ENCODE measurements at places on chromosomes 2 and 18.
A peak's percentile ranks its signal among the peaks of the same experiment; 100 is the strongest.

GRCh38 chr18:34039201-34039600, 185.5 kb downstream of the NOL4 start:
- no peak for DNase-seq

- no peak for DNase-seq
Measured at GRCh38 chr2:173272849-173273248, 81.8 kb upstream of the CDCA7 start.

DNA sequence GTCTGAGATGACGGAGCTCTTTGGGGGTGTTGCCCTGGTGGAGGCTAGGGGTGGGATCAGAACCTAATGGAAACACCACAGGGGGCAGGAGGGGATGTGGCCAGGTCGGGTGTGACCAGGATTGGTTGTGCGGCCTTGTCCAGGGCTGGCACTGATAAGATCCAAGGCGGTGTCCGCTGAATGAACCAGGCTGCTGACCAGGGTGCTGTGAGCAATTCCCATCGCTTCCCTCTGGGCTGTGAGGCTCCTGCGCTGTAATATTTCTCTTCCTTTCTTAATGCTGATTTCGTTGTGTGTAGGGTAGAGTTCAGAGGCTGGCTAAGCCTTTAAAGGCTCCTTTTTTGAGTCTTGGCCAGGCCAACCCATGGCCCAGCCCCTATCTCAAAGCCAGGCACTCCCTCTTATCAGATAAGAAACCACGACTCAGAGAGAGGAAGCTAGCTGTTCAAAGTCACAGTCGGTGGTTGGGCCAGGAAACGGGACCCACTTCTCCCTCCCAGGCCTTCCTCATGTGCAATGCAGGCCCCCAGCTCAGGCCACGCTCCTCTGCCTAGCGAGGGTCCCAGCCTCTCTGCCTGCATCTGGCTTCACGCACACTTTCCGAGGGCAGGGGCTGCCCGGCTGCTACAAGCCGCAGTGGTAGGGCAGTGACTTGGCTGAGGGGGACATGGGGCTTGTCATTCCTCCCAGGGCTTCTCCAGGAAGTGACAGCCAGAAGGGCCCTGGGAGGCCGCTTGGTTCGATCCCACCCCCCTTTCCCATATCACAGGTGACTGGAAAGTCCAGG, 26.0 kb upstream of the FOSL2 start:
- DNase-seq, result peak; percentile 51

- no peak for DNase-seq
Measured at GRCh38 chr2:12971581-12972365, 255.0 kb downstream of the TRIB2 start.

Data from stimulated activated CD4-positive, alpha-beta T cell treated with anti-CD3 and anti-CD28 coated beads, TNF-alpha, amount 100 ng/mL, for 24 hours (primary cell).